ENCODE measurements at places on chromosomes 2 and 18.

DNA sequence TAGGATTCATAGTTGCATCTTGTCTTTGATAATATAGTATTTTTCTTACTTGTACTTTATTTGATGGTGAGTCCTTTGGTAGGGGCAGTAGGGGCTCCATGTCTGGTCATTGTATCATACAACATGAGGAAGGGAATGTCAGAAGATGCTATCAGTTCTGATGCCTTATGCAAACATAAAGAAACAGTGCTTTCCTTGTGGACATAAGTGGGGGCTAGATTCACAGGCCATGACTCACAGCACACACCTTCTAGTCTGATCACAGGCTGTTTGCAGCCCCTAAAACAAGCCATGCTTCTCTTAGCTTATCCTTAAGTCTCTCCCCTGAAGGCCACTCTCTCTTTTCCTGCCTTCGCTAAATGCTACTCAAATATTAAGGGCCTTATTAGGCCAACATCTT, 10.7 kb upstream of the SLC14A1 start:
- DNase-seq, result no peak

DNA sequence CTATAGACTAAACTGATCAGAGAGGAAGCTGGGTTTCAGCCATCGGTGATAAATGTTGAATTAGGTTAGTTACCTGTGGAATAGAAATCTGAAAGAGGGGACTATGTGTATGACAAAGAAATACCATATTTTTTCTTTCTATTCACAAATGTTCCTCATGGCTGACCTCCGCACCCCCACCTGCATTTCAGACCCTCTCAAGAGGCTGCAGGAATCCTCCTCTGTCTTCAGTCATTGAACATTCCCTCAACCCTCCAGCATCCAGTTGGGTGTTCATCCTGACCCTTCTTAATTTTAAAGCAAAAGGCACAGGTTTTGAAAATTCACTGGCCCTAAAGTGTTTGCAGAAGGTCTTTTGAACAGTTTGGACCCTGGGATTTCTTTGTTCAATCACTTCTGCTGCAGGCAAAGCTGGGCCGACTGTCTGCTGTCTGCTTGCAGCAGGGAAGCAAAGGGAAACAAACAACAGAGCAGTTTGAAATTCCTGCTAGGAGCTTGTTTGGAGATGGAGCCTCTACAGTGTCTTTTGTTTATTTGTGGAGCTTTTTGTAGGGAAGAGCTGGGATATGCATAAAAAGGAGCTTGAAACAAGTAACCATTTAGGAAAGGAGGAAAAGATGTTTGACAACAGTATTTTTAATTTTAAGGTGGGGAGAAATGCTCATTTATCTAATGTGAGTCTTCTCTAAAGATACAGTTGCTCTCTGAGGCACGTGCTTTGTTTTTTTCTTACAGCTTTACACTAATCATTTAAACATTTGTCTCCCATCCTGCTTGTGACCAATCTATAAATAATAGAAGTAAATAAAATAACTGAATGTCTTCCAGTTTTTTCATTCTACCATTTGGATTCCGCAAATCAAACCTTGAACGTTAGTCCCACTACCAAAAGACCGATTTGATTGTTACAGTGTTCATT, 213.3 kb upstream of the MMADHC start:
- no peak for DNase-seq

DNA sequence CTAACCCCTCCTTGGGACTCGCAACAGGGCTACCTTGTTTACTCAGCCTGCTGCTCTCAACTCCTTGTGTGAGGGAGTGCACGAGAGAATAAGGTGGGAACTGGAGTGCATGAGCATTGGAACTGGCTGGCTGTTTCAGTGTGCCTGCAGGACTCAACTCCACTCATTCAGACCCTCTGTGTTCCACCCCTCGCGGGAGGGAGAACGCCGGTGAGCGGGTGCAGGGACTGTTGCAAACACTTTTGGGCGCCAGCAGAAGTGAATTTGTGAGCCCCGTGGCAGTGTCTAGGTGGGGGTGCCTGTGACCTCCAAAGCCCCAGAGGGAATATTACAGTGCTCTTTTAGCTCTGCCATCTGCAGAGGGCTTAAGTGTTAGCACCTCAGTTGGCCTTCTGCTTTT, 1978.3 kb upstream of the PIK3C3 start:
- no peak for DNase-seq

- no peak for DNase-seq
These were observed 120.2 kb downstream of the MEIS1 start for GRCh38 chr2:66555091-66555490.

DNA sequence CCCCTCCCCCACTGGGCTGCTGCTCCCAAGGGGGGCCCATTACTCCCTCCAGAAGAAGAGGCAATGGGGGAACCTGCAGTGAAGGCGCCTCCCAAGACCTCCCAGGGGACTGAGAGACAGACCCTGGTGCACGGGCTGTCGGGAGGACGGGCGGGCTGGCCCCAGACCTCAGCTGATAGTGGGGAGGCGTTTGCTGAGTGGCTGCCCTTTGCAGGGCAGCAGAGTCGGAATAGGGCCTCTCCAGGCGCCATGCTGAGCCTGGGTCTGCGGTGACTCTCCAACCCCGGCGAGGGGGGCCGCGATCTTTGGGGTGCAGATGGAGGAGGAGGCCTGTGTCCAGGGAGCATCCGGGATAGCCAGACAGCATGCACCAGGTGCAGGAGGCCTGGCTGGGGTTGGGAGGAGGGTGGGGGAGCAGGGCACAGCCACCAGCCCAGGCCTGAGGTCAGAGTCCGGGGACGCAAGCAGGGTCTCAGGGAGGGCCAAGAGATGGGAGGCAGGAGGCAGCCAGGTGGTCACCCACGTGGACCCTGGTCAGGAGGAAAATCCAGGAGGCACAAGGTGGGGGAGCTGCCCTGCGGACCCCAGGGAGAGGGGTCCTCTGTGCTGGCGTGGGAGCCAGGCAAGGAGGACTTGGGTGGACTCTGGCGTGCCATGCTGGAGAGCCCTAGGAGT, 11.0 kb downstream of the CROCC2 start:
- DNase-seq, result no peak
